ENCODE measurements at places on chromosomes 2 and 18.

- DNase-seq: no peak
These were observed 2.6 kb upstream of the ZFP36L2 start for GRCh38 chr2:43228756-43229659.

GRCh38 chr2:56464613-56465012 lies 280.8 kb downstream of the CCDC85A start:
- DNase-seq: no peak

DNA sequence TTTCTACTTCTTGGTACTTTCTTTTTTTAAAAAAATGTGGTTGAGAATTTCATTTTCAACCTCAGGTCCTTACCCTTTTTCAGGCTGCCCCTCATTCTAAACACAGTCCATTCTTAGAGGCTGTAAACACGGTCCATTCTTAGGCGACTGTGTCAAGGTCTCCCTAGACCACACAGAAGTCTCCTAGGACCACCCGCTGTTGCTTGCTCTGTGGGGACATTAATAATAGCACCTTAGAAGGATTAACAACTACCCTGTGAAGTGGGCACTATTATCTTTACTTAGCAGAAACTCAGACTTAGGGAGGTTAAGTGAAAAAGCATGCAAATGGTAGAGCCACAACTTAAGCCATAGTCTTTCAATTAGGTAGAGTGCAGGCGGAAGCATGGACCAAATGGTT lies 91.7 kb downstream of the RBMS1 start:
- no peak for DNase-seq

DNA sequence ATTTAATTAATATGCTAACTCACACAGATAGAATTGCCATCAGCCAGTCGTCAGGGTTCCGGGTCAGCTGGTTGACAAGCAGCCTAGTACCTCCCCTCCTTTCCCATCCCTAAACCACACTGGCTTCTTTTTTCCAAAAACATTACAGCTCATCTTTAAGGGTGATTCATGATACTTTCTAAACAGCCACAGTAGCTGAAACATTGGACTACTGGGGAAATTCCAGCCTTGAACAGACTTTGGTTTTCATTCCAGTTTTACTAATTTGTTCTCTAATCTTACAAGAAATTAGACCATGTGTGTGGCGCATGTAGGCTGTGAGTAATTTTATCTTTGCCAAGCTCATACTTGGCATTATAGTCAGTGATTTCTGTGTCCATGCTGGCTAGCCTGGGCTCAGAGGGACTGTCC lies 110.8 kb downstream of the FMNL2 start:
- no peak for DNase-seq

DNA sequence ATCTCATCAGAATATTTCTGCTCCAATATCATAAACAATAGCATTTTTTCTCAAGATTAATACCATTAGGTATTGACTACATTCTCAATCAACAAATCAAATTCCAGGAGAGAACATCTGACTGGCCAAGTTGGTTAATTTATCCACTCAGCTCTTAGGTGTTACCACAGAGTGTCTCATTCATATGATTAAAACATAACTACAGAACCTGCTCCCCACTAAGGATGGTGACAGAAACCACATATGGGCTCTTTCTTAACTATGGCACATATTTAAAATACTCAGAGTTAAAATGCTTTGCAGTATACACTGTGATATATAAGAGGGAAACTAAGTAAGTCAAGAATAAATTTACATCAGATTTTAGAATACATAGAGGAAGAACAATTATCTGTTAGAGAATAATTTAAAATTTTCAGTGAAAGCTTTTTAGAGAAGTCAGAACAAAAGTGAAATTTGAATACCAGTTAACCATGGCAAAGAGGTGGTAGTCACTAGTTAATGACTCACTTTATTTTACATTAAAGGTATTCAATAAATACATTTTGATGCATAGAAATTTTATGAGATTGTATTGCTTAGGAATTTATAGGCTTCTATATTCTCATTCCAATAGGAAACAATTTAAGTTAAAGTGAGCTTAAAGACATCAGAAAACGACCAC lies 1120.8 kb upstream of the TMEFF2 start:
- DNase-seq: no peak

GRCh38 chr2:96832408-96832753 lies 11.4 kb downstream of the ANKRD23 start:
- no peak for DNase-seq

- no peak for DNase-seq
These were observed 437.0 kb downstream of the PTPRM start for GRCh38 chr18:8003878-8004675.

DNA sequence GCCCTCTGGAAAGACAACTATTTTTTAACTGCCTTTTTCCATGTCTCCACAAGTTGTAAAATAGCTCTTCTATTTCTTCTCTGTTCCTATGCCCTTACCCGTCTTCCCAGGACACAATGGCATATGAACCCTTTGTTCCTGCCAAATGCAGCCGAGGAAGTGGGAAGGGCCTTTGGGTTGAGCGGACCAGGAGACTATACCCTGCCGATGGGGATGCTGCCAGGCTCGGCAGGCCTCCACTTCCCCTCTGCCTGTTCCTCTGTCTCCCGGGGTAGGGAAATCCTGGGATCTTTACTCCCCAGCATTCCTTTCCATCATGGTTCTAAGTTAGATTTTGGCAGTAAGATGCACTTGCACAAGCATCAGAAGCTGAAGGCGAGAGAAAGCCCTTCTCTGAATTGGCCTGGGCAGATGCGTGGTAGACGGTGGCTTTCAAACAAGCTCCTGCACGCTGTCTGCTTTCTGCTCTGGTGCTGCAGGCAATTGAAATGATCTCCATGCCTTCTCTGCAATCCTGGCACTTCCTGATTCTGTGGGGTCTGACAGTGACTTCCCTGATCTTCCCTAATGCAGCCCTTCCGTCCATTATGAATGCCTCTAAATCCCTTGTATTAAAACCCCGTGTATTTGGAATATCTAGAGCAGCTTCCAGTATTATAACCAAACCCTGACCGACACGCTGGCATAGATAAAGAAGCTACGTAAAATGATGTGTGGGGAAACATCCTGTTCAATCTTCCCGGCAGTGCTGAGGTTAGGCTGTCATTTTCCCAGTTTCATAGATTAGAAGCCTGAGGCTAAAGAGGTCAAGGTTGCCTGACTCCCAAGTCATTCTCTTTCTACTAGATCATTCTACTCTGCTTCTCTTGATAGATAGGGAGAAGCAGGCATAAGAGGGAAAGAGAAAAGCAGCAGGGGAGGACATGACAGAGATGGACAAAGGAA lies 69.8 kb downstream of the MCFD2 start:
- DNase-seq: no peak

DNA sequence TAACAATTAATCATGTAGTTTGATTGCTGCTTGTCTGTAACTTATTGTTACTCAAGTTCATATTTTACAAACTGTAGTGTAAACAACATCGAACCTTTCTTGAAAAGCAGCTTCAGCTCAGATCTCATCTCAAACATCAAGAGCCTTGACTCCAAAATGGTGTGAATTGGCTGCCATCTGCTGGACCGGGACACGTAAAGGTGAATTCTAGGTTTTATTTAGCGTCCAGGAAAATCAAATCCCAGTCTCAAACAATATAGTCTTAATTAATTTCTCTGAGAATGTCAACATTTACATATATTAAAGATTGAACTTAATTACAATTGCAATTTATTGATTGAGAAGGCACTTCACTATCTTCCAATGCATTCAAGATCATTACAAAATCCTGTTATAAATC lies 453.0 kb downstream of the GALR1 start:
- DNase-seq: no peak
